ENCODE measurements at places on chromosomes 11 and 22. TPM values are rescaled to one million over a fixed set of nuclear protein-coding genes. Genes with fewer than 3 reads are reported as not detected.

Gene C11orf65
- total RNA-seq, result 0.19 TPM

Gene MAP6
- 1.4 TPM for total RNA-seq

Gene OR8B4
- not detected for total RNA-seq

Gene ST3GAL4
- 32.1 TPM for total RNA-seq

Gene SPA17
- 17.5 TPM for total RNA-seq

Gene CENPM
- total RNA-seq, result 40.5 TPM

Gene HPX
- 0.71 TPM for total RNA-seq

Gene GRK3
- 3.0 TPM for total RNA-seq

Gene SOX10
- total RNA-seq, result not detected

Gene OR10D3
- not detected for total RNA-seq

Gene PDE2A
- total RNA-seq, result 2.0 TPM

Gene RASL10A
- 0.22 TPM for total RNA-seq

Gene RIBC2
- total RNA-seq, result 2.4 TPM
